ENCODE measurements at places on chromosomes 12 and 14.

GRCh38 chr12:102548543-102548942 is 68.2 kb upstream of the IGF1 start:
- DNase-seq: no peak

- DNase-seq: no peak
Observed at GRCh38 chr14:54803396-54803795, 99.2 kb downstream of the GCH1 start.

DNA sequence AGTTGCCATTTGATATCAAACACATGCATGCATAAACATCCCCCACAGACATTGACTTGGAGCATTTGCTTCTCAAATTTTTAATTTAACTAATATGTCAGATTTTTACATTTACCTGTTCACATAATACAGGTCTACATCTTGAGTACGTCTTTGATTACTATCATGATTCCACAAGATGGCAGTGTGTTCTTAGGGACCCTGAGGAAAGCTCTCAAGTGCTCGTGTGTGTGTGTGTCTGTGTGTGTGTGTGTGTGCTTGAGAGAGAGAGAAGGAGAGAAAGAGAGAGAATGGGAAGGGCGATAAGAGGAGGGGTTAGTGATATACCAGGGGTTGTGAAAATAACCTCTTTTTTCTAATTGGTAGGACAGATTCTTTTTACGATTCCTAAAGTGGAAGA is 167.1 kb upstream of the OR4E1 start:
- DNase-seq: no peak

DNA sequence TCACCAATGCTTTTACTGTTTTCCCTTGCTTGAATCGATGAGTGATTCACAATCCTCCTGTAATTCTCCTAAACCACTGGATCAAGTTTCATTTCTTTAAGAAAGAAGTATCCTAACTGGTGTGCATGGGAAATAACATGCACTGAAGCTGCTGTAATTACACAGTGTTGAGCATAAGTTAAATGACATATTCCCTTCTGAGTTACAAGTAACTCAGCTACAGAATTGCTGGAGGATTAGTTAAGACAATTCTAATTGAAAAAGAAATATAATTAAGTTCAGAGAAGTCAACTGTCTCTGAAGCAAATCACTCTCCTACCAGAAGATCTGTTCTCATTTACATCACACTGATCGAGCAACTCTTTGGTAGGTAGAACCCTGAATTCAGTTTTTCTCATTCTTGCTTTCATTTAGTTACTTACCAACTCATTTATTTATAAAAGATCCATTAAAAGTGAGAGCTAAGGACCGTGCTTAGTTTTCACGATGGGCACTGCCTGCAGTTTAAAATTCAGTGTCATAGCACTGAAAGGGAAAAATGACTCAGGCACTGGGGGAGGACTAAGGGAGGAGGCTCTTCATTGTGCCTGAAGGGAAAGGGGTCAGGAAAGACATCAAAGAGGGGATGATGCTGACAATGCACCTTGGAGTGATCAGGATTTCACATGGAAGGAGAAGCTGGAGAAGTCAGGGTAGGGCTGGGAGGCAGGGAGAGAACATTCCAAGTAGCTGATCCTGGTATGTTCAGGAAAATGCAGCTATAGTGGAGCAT is 327.2 kb downstream of the EMP1 start:
- no peak for DNase-seq

- no peak for DNase-seq
Observed at GRCh38 chr12:46403719-46404070, 31.1 kb upstream of the SLC38A2 start.

Measured in activated naive CD4-positive, alpha-beta T cell (primary cell).